ENCODE measurements at places on chromosomes 7 and 10. TPM values are rescaled to one million over a fixed set of nuclear protein-coding genes. Genes with fewer than 3 reads are reported as not detected.

GRCh38 chr7:100488333-100489095 is 4.8 kb downstream of the NYAP1 start:
- DNase-seq, result no peak

The RBP3 gene
- total RNA-seq, result not detected

GRCh38 chr10:24416248-24416647 is 207.3 kb downstream of the KIAA1217 start:
- no peak for DNase-seq

DNA sequence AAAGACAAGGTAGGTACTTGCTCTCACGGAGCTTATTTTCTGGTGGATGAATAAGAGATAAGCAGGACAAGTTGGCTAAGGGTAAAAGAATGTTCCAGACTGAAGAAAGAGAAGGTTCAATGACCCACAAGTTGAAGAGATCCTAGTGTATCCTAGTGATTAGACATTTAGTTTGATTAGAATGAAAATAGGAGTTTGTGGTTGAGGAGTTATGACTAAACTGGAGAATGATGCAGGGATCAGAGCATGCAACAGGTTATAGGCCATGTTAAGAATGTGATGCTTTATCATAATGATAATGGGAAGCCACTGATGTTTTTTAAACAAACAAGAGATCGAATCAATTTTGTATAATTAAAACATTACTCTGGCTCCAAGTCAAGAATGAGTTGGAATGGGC is 357.2 kb downstream of the HPSE2 start:
- no peak for DNase-seq

DNA sequence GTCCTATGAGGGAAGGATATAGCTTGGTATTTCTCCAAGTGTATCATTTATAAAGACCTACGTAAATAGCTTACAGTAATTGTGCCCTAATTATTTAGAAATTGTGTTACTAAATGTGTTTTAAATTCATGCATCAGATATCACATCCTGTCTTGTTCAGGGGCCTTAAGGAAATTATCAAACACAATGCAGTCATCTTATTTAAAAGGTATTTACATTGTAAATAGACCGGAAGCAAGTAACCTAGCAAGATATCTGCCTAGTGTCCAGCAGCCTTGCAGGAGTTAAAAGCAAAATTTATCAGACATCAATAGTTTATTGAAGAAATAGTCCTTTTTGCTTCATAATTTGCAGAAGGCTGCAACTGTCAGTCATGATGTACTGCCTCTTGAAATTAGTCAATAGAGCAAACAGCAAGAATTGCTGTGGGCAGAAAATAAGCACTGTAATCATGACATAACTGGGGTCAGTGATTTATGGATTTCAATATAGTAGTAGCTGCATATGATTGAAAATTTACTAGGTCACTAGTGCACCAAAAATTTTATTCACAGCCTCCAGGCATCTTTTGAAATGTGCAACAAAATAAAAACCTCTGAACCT is 23.1 kb downstream of the GLRX3 start:
- no peak for DNase-seq

GRCh38 chr10:104281694-104282093 is 12.7 kb downstream of the GSTO2 start:
- no peak for DNase-seq

- no peak for DNase-seq
Measured at GRCh38 chr10:29102233-29102632, 186.6 kb upstream of the LYZL1 start.
